ENCODE measurements at places on chromosomes 4 and X. TPM values are rescaled to one million over a fixed set of nuclear protein-coding genes. Genes with fewer than 3 reads are reported as not detected.

Gene ERVMER34-1
- total RNA-seq = not detected

Gene NPY1R
- total RNA-seq = not detected

Gene MAGEE1
- 10.5 TPM for total RNA-seq

Gene RASL11B
- not detected for total RNA-seq

Gene MAGED4B
- 15.5 TPM for total RNA-seq

Gene SYN1
- 0.90 TPM for total RNA-seq

Gene LGI2
- total RNA-seq = not detected

Gene CENPVL1
- not detected for total RNA-seq

- no peak overlapping the region for H3K27ac ChIP-seq
- DNase-seq = no peak
- no peaks in the 10 kb centered on the region for H3K4me1 ChIP-seq
- H3K36me3 ChIP-seq = no peaks in the 10 kb centered on the region
- no peak overlapping the region for H3K4me3 ChIP-seq
Observed at GRCh38 chr4:158229768-158230167, 19.5 kb downstream of the TMEM144 start.

DNA sequence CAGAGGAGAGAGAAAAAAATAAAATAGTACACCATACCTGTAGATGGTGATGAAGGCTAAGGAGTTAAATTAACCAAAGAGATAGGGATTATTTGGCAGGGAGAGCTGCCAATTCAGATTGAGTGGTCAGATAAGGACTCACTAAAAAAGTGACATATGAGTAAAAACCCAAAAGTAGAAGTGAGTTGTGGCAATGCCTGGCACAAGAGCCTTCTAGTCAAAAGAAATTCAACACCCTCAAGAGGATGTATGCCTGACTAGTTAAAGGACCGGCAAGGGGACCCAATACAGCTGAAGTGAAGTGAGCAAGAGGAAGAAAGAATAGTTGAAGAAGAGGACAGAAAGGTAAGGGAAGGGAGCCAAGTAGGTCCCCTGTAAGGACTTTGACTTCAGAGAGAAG is 34.9 kb downstream of the ELF2 start:
- peaks cover 22% of the 10 kb centered on the region for H3K4me1 ChIP-seq
- H3K27me3 ChIP-seq = no peaks in the 10 kb centered on the region

DNA sequence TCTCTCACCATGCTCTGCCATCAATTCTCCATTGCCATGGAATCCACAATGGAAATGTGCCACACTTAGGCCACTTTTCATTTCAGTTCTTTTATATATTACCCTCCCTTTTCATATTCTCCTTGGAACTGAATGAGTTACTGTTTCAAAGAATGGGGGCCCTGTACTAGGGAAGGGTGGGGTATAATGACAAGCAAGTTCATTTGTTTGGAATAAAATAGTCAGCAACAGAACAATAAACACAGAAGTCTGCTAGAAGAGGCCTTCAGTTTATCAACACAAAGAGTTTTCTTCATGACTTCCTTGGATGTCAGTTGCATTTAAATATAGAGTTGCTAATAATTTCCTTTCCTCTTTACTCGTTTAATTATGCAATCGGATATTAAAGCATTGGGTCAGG is 478.3 kb upstream of the FTHL17 start:
- no peaks in the 10 kb centered on the region for H3K36me3 ChIP-seq
- H3K4me3 ChIP-seq = no peak overlapping the region
- H3K27me3 ChIP-seq = no peaks in the 10 kb centered on the region
- no peak overlapping the region for H3K27ac ChIP-seq
- H3K4me1 ChIP-seq = no peaks in the 10 kb centered on the region

- no peaks in the 10 kb centered on the region for H3K4me1 ChIP-seq
- no peaks in the 10 kb centered on the region for H3K27me3 ChIP-seq
- H3K27ac ChIP-seq = no peak overlapping the region
- H3K36me3 ChIP-seq = no peaks in the 10 kb centered on the region
Observed at GRCh38 chr4:41454423-41454822, 83.5 kb upstream of the LIMCH1 start.

DNA sequence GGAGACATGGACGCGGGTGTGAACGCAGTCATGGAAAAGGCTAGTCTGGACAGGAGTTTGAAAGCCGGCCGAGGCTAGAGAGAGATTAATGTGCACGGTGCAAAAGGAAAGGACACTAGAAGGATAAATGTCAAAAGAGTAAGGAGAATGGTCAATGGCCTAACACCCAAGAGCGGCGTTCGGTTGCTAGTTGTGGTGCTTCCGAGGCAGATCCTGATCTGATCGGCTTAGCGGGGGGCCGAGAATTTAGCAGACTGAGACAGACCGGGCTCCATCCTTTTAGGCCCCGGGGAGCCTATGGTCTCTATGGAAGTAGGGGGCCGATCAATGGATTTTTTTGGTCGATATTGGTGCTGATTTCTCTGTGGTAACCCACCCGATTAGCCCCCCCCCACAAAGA is 6.9 kb downstream of the GAGE10 start:
- H3K4me1 ChIP-seq = peaks cover 17% of the 10 kb centered on the region
- H3K36me3 ChIP-seq = no peaks in the 10 kb centered on the region
- no peak for DNase-seq
- peak overlapping the region; percentile 47 for H3K27ac ChIP-seq
- no peak overlapping the region for H3K4me3 ChIP-seq

- no peak overlapping the region for H3K27ac ChIP-seq
- no peaks in the 10 kb centered on the region for H3K36me3 ChIP-seq
- no peak for DNase-seq
- H3K4me1 ChIP-seq = no peaks in the 10 kb centered on the region
Observed at GRCh38 chr4:146132445-146132844, 43.1 kb upstream of the LSM6 start.

- H3K27me3 ChIP-seq = no peaks in the 10 kb centered on the region
- no peaks in the 10 kb centered on the region for H3K36me3 ChIP-seq
- peaks cover 6% of the 10 kb centered on the region for H3K4me1 ChIP-seq
- no peak for DNase-seq
- H3K27ac ChIP-seq = no peak overlapping the region
- H3K4me3 ChIP-seq = no peak overlapping the region
Observed at GRCh38 chr4:83150653-83151330, 36.3 kb upstream of the PLAC8 start.

DNA sequence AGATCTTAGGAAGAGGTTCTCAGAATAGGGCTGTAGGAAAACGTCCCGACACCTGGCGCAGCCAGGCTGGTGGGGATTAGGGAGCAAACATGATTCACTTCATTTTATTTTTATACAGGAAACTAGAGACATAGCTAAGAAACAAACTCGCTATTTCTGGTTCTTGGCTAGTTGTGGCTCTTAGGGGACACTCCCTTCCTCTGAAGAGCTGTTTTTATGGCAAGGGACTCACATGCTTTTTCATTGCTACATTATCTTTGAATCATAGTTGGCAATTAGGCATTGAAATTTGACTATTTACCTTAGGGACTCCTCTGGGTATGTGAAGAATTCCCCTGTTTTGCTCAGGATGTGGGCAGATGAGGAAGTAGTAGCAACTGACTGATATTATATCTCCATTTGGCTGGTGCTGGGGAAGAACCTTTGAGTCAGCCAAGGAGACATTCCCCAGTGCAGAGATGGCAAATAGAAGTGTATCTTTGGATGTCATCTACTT is 174.5 kb downstream of the SMIM20 start:
- no peaks in the 10 kb centered on the region for H3K36me3 ChIP-seq
- peak; percentile 12 for DNase-seq
- no peak overlapping the region for H3K4me3 ChIP-seq
- peak overlapping the region; percentile 21 for H3K27ac ChIP-seq
- no peaks in the 10 kb centered on the region for H3K27me3 ChIP-seq

- H3K4me3 ChIP-seq = no peak overlapping the region
- H3K4me1 ChIP-seq = no peaks in the 10 kb centered on the region
Observed at GRCh38 chr4:60313611-60314178, 886.4 kb upstream of the ADGRL3 start.

DNA sequence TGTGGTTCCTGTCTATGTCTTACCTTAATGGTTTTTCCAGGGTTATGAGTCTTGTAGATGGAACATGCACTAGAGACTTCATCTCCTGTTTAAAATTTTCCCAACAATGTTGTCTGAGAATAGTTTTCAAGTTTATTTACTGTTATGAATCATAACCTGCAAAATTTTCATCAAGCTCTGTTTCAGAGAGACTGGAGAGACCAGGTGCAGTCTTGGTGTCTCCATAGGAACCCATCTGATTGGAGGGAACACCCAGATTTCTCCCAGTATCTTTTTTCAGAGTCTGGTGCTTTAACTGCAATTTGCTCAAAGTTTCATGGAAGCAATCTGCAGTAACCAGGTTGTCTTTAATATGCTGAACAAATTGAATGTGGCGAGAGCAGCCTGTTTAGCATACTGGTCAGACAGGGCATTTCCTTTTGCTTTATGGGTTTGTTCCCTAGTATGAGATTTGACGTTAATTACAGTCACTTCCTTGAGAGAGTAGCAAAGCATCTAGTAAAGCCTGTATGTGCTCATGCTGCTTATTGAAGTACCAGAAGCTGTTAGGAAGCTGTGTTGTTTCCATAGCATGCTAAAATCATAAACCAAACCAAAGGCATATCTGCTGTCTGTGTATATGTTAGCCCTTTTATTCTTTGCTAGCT is 18.8 kb upstream of the VSIG1 start:
- H3K4me1 ChIP-seq = peaks cover 48% of the 10 kb centered on the region
- no peak overlapping the region for H3K4me3 ChIP-seq
- peak; percentile 16 for DNase-seq
- H3K27me3 ChIP-seq = no peaks in the 10 kb centered on the region
- H3K27ac ChIP-seq = no peak overlapping the region

DNA sequence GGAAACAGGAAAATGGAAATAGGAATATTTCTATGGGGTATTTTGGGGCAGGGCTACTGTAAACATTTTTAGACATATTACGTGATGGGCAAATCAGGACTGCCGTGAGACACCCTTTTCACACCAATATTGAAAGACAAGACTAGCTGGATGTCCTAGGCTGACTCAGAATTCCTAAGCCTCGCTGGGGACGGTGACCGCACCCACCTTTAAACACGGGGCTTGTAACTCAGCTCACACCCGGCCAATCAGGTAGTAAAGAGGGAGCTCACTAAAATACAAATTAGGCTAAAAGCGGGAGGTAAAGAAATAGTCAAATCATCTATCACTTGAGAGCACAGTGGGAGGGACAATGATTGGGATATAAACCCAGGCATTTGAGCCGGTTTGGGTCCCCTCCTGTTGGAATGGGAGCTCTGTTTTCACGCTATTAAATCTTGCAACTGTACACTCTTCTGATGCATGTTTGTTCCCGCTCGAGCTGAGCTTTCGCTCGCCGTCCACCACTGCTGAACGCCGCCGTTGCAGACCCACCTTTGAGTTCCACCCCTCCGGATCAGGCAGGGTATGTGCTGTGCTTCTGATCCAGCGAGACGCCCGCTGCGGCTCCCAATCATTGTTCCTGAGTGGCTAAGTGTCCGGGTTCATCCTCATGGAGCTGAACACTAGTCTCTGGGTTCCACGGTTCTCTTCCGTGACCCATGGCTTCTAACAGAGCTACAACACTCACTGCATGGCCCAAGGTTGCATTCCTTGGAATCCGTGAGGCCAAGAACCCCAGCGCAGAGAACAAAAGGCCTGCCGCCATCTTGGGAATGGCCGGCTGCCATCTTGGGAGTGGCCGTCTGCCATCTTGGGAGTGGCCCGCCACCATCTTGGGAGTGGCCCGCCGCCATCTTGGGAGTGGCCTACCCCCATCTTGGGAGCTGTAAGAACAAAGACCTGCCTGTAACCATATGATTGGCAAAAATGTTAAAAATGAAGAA is 152.6 kb downstream of the CRLF2 start:
- H3K4me1 ChIP-seq = no peaks in the 10 kb centered on the region
- H3K36me3 ChIP-seq = no peaks in the 10 kb centered on the region
- H3K27ac ChIP-seq = no peak overlapping the region
- no peak overlapping the region for H3K4me3 ChIP-seq

DNA sequence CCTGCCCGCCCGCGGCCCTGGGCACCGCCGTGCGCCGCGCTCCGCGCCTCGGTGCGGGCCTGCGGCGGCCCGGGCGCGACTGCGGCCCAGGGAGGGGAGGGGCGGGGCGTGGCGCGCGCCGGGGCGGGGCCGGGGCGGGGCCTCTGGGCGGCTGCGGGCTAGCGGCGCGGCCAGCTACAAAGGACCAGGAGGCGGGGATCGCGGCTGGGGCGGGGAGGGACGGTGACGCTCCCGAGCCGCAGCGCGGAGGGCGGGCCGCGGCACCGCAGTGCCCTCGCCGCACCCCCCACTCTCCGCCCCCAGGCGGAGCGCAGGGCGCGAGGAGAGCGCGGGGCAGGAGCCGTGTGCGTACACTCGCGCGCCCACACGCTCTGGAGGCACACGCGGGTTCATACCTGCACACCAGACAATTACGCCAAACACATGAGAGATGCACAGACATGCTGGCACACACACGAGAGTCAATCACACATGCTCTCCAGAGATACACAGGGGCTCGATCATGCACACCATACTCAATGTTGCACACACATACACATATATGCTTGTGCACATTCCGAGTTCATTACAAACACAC is at the start of gene CRMP1:
Gene CRMP1 (minus strand): TSS at position 83 of the 577 bp plus-strand sequence. CDS start 117 bp downstream, outside the sequence.
- H3K36me3 ChIP-seq = no peaks in the 10 kb centered on the region
- DNase-seq = no peak
- H3K27ac ChIP-seq = no peak within 1 kb of the TSS
- no peak within 1 kb of the TSS for H3K4me3 ChIP-seq

DNA sequence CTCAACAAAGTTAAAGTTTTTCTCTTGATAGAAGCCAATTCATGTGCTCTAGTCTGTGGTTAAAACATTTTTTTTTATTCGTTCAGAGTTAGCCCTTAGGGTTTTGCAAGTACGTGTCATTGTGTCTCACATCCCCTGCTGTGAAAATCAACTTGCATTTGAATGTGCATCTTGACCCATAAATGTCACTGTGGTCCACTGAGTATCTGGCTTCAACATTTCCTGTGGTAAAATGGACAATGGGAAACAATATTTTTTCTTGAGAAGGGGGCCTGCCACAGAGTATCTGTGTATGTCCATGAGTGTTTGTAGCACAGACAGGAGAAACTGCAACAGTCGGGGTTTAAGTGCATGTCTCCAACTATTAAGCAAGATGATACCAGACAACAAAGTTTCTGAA is 554.8 kb upstream of the TENM3 start:
- DNase-seq = no peak
- H3K36me3 ChIP-seq = no peaks in the 10 kb centered on the region
- no peak overlapping the region for H3K27ac ChIP-seq
- H3K4me3 ChIP-seq = no peak overlapping the region
- no peaks in the 10 kb centered on the region for H3K27me3 ChIP-seq
- no peaks in the 10 kb centered on the region for H3K4me1 ChIP-seq

GRCh38 chr4:68209003-68209402 is 36.5 kb downstream of the TMPRSS11B start:
- DNase-seq = no peak
- no peaks in the 10 kb centered on the region for H3K27me3 ChIP-seq
- H3K27ac ChIP-seq = no peak overlapping the region
- H3K4me3 ChIP-seq = no peak overlapping the region
- H3K36me3 ChIP-seq = no peaks in the 10 kb centered on the region

DNA sequence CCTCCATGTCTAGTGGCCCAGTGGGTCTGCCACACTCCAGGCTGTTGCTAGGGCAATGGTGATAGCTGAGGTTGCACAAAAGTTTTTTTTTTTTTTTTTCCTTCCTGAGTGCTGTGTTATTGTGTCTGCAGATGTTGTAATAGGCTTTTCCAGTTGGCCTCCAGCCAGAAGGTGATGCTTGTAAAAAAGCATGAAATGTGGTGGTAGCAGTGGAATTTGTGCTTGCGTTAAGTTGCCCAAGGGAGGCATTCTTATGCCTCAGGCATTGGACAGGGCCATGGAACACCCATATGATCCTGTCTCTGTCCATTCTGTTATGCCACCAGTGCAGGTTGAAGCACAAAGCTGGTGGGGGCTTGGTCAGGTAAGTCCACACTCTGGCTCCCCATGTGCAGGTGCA is 660.5 kb upstream of the SPANXN1 start:
- H3K36me3 ChIP-seq = no peaks in the 10 kb centered on the region
- no peak overlapping the region for H3K4me3 ChIP-seq
- H3K27ac ChIP-seq = no peak overlapping the region
- H3K27me3 ChIP-seq = no peaks in the 10 kb centered on the region
- no peaks in the 10 kb centered on the region for H3K4me1 ChIP-seq

Data from CD4-positive, alpha-beta memory T cell (primary cell).